ENCODE measurements at places on chromosomes 1 and 21.

DNA sequence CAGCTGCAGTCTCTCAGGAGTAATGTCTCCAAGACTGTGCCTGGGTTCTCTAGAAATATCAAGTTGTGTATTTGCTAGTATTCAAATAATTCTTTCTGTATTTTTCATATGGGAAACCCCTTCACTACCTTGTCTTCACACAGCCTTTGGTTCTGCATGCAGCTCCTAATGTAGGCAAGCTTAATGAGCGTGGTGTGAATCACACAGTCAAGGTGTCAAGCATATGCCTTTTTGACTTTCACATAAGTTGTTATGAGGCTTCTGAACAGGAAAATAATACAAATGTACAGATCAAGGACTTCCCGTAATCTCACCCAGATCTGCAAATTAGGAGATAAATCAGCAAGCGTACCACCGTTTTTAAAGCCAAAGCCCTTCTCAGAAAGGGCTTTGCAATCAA is at the start of gene FCRL3:
TSS of gene FCRL3 (minus strand) at position 38 of the 400 bp plus-strand sequence. CDS start 280 bp downstream, outside the sequence.
- DNase-seq: peak; percentile 24

GRCh38 chr1:117664314-117664713 is 58.5 kb downstream of the TENT5C start:
- DNase-seq: peak; percentile 87

DNA sequence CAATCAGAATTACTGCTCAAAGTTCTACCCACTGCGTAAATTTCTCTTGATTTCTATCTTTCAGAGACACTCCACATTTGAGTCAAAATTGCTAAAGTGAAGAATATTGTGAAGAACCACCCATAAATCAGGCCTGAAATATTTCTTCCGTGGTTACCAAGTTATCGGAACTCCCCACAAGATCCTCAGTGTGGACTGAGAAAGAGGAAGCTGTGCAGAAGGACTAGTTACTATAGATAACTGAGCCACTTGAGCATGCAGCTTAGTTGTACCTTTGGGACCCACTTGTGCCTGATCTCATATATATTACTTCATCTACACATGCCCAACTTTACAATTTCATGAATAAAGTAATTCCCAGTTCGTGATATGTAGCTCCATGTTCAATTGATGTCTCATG is 18.4 kb downstream of the RWDD3 start:
- DNase-seq: no peak

GRCh38 chr21:45148316-45148990 is 74.1 kb downstream of the ADARB1 start:
- DNase-seq: no peak

GRCh38 chr1:204003536-204003935 is 69.4 kb upstream of the SOX13 start:
- no peak for DNase-seq

- no peak for DNase-seq
Observed at GRCh38 chr1:40820911-40821693, 37.5 kb downstream of the KCNQ4 start.

GRCh38 chr1:11823366-11824137 is 17.6 kb downstream of the CLCN6 start:
- DNase-seq: no peak

DNA sequence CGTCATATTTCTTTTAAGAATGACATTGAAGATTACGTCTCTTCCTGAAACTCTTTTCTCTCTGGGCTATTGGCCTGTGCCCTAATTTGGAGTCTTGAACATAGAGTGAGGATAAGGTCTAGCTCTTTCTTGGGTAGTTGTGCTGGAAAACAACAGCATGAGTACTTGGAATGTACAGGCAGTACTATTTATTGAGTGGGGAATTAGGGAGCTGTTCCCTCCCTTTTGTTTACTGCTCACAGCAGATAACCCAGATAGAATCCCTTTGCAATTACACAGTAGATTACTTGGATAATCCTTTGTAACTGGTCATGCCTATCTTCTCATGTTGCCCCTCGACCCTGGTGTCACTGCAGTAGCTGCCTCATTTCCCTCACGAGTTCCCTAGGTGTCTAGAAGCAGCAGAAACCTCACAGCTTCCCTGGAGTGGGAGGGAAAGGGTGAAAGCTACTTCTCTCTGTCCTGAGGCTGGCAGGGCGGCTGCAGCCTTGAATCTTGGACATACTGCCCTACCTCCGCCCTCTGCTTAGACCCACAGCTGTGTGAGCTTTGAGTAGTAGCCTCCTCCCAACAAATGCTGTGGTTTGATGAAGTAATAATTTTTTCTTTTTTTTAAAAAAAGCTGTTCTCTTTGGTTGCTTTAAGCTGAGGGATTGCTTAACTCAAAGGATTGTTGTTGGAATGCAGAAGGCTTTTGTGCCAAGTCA is 70.6 kb downstream of the FGGY start:
- DNase-seq: no peak

DNA sequence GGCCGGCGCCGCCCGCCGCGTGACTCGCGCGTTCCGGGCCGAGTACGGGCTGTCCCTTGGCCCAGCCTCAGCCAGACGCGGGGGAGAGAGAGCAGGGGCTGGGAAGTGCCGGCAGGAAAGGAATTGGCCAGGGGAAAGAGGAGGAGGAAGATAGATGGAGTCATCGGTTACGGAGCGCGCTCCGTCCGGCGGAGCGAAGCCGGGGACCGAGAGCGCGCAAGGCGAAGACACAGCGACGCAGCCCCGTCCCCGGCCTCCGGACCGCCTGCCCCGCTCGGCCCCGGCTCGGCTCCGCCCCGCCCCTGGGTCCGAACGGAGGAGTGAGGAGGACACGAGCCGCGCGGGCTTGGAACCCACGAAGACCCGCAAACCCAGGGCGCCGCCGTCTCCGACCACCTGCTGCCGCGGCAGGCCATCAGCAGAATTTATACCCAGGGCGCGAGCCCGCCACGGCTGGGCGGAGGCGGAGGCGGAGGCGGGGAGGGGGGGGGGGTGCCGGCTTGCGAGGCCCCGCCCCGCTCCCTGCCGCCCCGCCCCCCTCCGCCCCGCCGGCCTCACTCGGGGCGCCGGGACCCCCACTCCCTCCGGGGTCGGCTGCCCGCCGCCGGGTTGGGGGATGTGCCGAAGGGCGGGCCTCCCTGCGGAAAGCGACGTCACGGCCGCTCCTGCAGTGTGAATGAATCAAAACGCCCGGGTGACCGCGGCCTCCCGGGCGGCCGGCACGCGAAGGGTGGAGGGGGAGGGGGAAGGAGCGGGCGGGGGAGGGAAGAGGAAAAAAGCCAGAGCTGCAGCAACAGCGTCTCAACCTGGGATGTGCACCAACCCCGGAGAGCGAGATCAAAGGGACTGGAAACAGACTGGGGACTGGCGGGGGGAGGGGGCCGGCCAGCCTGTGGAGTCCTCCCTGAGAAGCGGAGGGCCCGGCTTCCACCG is at the start of gene LHX4:
TSS of gene LHX4 (plus strand) at position 782 of the 933 bp plus-strand sequence. CDS start 266 bp downstream, outside the sequence.
- DNase-seq: peak; percentile 28

DNA sequence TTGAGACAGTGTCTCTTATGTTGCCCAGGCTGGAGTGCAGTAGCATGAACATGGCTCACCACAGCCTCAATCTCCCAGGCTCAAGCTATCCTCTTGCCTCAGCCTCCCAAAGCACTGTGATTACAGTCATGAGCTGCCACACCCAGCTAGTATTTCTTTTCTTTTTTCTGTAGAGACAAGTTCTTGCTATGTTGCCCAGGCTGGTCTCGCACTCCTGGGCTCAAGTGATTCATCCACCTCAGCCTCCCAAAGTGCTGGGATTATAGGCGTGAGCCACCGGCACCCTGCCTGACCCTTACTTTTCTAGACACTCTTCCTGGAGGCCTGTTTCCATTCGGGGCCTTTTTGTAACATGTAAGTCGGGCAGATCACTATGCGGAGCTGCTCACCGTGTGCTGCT is 30.1 kb upstream of the SRP9 start:
- DNase-seq: no peak

DNA sequence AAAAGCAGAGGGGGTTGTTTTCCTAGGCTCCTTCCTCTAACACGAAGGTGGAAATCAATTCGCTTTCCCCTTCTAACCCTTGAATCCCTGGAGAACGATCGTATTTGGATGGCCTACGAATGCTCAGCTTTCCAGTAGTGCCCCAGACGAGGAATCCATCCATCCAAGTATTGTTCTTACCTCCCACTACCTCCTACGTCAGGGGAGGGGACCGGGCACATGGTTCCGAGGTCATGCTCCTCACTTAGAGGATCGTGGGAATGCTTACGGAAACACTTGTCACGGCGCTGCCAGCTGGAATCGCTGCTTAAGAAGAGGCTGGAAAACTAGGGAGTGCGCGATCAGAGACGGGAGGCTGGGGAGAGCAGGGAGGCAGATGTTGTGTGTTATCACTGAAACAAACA is 47.4 kb downstream of the CAPZB start:
- no peak for DNase-seq

DNA sequence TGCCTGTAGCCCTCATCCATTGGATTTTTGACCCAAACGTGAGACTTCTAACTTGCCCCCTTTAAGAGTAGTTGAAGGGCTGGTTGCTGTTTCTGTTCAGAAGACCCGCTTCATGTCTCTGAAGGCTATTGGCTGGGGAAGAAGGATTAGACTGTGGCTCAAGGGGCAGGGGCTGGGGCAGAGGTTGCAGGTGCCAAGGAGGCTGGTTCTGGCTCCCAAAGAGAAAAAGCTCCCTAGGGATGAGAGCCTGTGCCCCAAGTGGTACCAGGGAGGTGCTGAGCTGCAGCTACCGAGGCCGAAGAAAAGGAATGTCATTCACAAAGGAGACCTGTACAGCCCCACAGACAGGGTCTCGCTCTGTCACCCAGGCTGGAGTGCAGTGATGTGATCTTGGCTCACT is 5.8 kb downstream of the WNT3A start:
- no peak for DNase-seq

DNA sequence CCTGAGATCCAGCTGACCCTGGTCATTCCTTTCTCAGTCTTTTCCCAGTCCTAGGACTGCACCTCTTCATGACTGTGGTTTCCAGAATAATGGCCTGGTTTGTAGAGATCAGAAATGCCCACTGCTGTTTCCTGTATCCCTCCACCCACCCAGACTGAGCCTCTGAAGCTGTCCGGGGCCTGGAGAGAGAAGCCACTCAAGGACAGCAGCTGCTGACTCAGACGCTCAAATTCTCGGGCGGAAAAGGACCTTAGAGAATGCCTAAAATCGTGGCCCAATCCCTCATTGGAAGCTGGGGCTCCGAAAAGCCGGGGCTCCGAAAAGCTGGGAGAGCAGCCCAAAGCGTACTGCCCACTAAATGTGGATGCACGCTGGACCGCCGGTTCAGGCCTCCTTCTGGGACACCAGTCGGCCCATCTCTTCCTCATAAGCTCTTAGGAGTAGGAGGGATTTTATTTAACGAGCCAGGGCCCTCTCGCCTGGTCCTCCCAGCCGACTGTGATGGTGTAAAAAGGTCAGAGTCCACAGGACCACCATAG is 7.8 kb upstream of the GPR61 start:
- no peak for DNase-seq

GRCh38 chr1:220813013-220813412 is 26.3 kb downstream of the MTARC1 start:
- no peak for DNase-seq

- no peak for DNase-seq
Observed at GRCh38 chr21:16117851-16118590, 388.2 kb downstream of the USP25 start.

- DNase-seq: no peak
Observed at GRCh38 chr1:34267326-34267725, 90.6 kb downstream of the C1orf94 start.

DNA sequence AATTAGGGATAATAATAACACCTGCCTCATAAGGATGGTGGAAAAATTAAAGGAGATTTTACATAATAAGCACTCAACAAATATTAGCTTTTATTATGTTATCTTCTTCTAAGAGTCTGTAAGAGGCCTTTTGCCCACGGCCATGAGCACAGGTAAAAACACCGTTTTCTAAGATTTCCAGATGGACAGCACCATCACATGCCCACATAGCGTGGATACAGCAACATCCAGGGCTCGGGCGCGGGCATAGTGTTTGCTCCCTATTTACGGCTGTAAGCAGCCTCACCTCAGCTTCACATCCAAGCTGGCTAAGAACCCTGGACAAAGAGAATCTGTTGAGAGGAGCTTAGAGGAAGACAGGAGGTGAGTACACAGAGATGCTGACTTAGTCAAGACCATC is 216.4 kb upstream of the IRF2BP2 start:
- no peak for DNase-seq

DNA sequence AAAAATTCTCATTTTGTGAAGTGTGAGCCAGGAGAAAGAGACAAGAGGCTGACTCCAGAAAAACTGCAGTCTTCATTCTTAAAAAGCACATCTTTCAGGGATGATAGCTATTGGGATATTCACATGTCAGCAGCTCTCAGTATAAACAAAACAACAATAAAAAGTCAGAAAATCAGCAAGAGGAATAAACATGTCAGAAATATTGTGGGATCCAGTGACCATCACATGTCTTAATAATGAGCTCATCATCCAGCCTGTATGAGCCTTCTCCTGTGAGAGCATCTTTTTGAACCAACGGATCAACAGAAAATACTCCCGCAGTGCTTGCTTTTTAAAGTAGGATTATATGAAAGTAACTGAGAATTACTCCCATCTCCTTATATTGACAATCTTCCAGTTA is 241.6 kb downstream of the SMYD3 start:
- DNase-seq: no peak

DNA sequence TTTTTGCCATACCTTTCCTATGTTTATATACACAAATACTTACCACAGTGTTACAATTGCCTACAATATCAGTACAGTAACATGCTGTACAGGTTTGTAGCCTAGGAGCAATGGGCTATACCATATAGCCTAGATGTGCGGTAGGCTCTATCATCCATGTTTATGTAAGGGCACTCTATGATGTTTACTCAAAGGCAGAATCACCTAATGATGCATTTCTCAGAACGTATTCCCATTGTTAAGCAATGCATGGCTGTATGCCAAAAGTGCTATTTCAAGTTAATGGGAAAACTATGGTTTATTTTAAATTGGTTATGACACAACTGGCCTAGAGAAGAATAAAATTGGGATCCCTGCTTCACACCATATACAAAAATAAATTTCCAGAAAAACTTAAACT is 36.9 kb upstream of the DISP1 start:
- DNase-seq: no peak

DNA sequence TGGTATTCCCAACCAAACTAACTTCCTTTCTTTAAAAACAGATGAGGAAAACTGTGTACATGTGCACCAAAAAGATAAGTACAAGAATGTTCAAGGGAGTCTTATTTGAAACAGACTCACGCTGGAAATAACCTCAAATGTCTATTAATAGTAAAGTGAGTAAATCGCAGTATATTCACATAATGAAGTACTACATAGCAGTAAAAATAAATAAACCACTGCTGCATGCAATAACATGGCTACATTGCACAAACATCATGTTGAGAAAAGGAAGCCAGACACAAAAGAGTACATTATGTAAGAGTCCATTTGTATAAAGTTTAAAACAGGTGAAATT is 5.2 kb upstream of the DENND2D start:
- no peak for DNase-seq

GRCh38 chr1:209404577-209404976 is 178.9 kb upstream of the CAMK1G start:
- DNase-seq: no peak

- DNase-seq: no peak
Observed at GRCh38 chr1:222975472-222976122, 160.8 kb downstream of the DISP1 start.

- peak; percentile 80 for DNase-seq
Observed at GRCh38 chr1:12166834-12167492, at the start of gene TNFRSF1B. TSS of gene TNFRSF1B (plus strand) at chr1:12166991. CDS start at chr1:12167092, 101 bp downstream.

- no peak for DNase-seq
Observed at GRCh38 chr1:93111561-93111960, 32.5 kb downstream of the MTF2 start.

All from CD4-positive, alpha-beta T cell treated with Interleukin-12 subunit alpha and Interleukin-12 subunit beta, for 1 hour (primary cell).